Right renal pelvis (tissue), 4 donors: ENCODE measurements at places on chromosomes 3 and 15. TPM values are rescaled to one million over a fixed set of nuclear protein-coding genes. Genes with fewer than 3 reads are reported as not detected.

Gene RPS27L
- 108 TPM for polyA plus RNA-seq

Gene CHRM5
- 0.19 TPM for polyA plus RNA-seq

Gene TGM5
- not detected for polyA plus RNA-seq

Gene AMT
- polyA plus RNA-seq = 37.6 TPM

DNA sequence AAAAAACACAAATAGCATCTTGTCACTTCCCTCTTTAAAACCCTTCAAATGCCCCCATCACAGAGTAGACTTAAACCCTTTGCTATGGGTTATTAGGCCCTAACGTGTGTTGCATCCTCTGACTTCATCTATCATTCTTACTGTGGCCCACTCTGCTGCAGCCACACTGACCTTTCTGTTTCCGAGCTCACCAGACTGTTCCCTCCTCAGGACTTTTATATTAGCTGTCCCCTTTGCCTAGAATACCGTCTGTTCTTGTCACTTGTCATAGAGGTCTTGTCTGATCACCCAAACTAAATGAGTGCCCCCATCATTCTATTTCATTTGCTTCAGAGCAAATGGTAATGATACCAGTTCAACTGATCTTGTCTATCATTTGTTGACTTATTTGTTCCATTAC, 877 bp upstream of the FEM1B start:
- no peak for DNase-seq

DNA sequence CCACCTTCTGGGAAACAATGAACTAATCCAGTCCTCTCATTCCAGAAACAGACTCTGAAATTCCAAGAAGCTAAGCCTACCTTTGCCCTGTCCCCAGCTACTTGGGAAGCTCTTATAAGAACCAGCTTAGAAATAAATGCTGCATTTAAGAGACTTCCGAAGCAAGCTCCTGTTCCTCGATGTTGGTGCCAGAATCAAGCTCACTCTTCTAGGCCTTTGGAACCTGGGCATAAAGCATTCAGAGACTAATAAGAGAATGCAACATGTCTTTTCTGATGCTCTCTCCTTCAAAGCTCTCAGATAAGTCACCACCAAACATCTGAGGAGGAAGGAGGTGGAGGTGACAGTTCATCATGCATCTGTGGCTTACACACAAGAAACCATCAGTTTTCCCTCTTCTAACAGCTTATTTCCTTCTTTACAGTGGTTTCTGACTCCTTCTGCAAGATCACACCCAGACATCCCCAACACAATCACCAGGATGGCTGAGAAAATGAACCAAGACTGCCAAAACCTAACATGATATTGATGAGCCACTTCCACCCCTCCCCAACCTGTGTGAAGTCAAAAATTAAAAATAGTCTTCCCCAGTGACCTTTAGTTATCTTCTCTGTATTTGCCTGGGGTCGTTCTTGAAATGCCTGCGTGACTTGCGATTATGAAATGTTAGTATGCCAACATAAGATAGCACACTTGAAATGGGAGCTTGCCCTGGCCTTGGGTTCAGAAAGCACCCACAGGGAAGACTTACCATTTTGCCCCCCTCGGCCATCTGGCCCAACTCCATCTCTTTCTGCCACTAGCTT, 11.5 kb downstream of the ARHGEF3 start:
- DNase-seq = no peak

- DNase-seq = no peak
Measured at GRCh38 chr3:38004415-38005075, 14.0 kb downstream of the VILL start.

GRCh38 chr3:52730681-52731080, 24.8 kb downstream of the SPCS1 start:
- no peak for DNase-seq

DNA sequence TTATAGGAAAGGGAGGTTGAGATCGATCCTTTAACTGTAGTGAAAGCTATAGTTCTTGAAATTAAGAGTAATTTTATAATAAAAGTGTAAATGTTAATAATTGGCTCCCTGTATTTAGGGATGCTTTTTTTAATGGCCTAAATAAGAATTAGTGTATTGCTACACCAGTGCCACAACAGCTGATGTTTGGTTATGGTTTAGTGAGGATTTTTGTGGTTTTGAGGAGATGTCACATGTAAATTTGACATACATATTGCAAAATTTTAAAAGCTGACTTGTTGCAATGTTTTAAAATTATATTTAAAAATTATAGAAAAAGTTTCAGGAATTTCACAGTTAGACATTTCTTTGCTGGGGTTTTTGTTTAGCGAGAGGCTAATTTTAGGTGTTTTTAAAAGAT, 3.9 kb downstream of the TSC22D2 start:
- DNase-seq = no peak

DNA sequence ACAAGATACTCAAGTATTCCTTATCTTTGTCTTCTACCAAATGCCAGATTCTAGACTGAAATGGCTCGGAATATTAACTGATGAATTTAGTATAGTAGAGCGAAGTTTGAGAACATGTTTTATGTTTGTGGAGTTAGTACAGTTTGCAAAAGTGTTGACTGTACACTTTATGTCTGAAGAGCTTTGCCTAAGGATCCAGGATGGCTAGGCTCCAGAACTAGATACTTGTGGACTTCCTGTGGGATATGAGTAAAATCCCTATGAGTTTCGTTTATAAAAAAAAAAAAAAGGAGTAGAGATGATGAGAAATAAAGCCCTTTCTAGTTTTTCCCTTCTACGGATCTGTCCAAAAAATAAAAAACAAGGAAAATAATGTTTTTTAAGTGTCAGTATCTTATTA, 96.7 kb downstream of the TP63 start:
- DNase-seq = no peak

DNA sequence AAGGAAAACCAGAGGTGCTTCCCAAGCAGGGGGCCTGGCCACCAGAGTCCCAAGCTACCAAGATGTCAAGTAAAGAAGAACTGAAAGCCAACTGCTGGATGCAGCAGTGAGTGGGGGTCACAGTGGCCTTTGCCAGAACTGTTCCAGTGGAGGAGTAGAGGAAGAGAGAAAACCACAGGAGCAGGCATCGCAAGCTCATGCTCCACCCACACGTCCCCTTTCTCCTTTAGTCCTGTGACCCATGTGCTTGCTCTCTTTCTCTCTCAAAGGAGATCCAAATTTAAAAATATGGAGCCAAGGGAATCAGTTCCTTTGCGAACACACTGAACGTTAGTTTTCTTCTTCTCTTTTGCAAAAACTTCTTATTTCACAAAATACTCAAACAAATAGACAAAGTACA, 12.4 kb upstream of the ABHD2 start:
- DNase-seq = no peak

DNA sequence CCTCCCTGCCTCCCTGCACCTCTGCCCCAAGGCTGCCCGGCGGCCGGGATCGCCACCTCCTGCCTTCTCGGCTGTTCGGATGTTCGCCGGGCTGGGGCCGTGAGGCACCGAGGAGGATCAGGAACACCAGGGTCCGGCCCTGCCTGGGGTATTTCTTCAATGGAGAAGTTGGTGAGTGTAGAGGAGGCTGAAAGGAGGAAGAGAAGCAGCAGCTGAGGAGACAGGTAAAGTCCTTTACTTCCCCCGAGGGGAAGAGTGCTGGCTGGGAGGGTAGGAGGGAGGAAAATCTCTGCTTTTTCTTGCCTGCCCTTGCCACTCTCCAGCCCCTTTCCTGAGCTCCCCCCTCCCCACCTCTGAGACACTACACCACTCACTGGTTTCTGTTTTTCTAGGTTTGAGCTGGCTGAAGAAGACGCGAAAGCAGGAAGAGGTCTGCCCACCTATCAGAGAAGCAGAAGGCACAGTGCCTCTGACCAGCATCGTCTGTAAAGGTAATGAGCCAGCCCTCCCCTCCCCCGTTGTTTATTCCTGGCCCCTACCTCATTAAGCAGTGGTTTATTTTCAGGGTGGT, 519 bp downstream of the ASB7 start:
- no peak for DNase-seq

- DNase-seq = no peak
Measured at GRCh38 chr3:150826466-150827282, 63.7 kb upstream of the SIAH2 start.

DNA sequence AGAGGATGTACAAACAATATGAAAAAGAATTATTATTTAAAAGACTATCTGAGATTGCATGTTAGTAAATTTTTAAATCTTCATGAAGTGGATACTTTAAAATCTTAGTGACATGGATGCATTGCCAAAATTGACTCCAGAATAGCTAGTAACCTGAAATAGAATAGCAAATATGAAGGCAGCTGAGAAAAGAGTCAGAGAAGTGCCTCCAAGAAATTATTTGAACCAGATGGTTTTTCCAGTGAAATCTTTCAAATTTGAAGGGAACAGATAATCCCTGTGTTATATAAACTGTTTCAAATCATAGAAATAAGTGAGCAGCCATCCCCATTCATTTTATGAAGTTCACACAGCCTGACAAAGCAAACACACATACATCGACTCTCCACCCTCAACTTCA, 29.6 kb downstream of the FSIP1 start:
- no peak for DNase-seq

GRCh38 chr3:141313093-141313683, 55.1 kb upstream of the ZBTB38 start:
- DNase-seq = no peak
